ENCODE measurements at places on chromosomes 7 and 10. TPM values are rescaled to one million over a fixed set of nuclear protein-coding genes. Genes with fewer than 3 reads are reported as not detected.

GRCh38 chr10:132364594-132364970, 32.4 kb upstream of the PWWP2B start:
- H3K4me1 ChIP-seq = no peaks in the 10 kb centered on the region
- no peak overlapping the region for H3K4me3 ChIP-seq
- H3K27ac ChIP-seq = no peak overlapping the region
- no peak for DNase-seq
- no peaks in the 10 kb centered on the region for H3K27me3 ChIP-seq

DNA sequence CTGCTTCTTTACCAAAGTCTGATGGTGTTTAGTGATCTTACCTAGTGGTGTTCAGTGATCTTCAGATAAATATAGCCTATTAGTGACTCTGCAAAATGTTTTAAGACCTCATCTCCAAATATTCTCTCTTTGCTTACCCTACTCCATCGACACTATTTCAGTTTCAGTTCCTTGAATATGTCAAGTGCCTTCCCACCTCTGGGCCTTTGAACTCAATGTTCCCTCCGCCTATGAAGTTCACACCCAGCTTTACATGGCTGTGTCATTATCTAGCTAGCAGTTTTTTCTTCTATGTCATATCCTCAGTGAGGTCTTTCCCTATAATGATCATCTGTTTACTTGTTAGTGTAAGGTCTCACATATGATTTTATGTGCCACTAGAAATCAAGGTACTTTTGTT, 322.6 kb downstream of the DGKB start:
- no peaks in the 10 kb centered on the region for H3K27me3 ChIP-seq
- no peaks in the 10 kb centered on the region for H3K4me1 ChIP-seq
- no peak overlapping the region for H3K4me3 ChIP-seq

DNA sequence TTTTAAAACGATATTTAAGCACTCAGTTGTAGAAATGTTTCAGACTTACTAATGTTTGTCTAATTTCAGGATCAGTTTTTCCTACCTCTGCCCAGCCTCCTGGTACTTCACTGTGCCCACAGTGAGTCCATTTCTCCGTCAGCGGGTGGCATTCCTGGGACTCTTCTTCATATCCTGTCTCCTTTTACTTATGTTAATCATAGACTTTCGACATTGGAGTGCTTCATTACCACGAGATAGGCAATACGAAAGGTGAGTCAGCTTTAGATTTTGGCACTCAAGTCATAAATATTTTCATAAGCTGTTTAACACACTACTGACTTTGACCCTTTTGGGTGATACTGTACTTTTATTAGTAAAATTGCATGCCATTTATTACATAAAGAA, 2.1 kb downstream of the ENTPD7 start:
- H3K27ac ChIP-seq = peak overlapping the region; percentile 94
- H3K4me3 ChIP-seq = no peak overlapping the region
- no peaks in the 10 kb centered on the region for H3K27me3 ChIP-seq
- no peak for DNase-seq

Gene SEMA3E
- total RNA-seq = 2.7 TPM

Gene NUDT13
- total RNA-seq = 1.3 TPM
